ENCODE measurements at places on chromosomes 11 and 22.

- no peak overlapping the region for H3K27ac ChIP-seq
- no peaks in the 10 kb centered on the region for H3K36me3 ChIP-seq
- DNase-seq, result no peak
These were observed 109.7 kb upstream of the CLPB start for GRCh38 chr11:72543849-72544542.

DNA sequence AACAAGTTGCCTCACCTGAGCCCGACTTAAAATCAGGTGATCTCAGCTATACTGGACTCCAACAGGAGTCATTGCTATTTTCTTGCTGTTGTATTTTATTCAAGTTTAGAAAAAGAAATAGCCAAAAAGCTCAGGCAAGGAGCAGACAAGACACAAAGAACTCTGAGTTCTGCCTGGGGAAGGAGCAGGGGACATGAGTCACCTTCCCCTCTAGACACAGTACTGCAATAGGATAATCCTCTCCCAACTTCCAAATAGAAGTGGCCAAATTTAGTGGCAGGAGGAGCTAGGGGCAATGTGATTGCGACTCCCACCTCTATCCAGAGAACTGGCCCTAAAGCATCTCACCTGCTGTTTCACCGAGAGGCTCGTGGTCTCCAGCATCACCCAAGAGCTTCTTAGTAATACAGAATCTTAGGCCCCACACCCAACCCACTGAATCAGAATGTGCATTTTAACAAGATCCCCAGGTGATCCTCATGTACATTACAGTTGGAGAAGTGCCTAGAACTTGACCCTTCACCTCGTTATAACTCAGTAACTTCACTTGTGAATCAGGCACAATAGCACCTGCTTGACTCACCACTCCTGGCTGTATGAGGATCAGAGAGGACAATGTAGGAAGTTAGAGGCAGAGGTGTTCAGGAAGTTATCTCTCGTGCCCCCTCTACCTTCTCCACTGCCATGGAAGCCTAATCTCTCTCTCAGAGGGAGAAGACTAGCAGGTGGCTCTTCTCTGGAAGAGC lies 56.8 kb upstream of the FBXO3 start:
- H3K4me1 ChIP-seq, result peaks cover 2% of the 10 kb centered on the region
- H3K4me3 ChIP-seq, result no peak overlapping the region
- H3K27ac ChIP-seq, result no peak overlapping the region
- H3K27me3 ChIP-seq, result peaks cover 45% of the 10 kb centered on the region
- H3K36me3 ChIP-seq, result no peaks in the 10 kb centered on the region
- no peak for DNase-seq

GRCh38 chr11:72483412-72484186 lies 49.3 kb upstream of the CLPB start:
- H3K27me3 ChIP-seq, result peaks cover 12% of the 10 kb centered on the region
- no peaks in the 10 kb centered on the region for H3K36me3 ChIP-seq
- DNase-seq, result peak; percentile 69
- H3K4me3 ChIP-seq, result peak overlapping the region; percentile 0
- H3K27ac ChIP-seq, result peak overlapping the region; percentile 31

DNA sequence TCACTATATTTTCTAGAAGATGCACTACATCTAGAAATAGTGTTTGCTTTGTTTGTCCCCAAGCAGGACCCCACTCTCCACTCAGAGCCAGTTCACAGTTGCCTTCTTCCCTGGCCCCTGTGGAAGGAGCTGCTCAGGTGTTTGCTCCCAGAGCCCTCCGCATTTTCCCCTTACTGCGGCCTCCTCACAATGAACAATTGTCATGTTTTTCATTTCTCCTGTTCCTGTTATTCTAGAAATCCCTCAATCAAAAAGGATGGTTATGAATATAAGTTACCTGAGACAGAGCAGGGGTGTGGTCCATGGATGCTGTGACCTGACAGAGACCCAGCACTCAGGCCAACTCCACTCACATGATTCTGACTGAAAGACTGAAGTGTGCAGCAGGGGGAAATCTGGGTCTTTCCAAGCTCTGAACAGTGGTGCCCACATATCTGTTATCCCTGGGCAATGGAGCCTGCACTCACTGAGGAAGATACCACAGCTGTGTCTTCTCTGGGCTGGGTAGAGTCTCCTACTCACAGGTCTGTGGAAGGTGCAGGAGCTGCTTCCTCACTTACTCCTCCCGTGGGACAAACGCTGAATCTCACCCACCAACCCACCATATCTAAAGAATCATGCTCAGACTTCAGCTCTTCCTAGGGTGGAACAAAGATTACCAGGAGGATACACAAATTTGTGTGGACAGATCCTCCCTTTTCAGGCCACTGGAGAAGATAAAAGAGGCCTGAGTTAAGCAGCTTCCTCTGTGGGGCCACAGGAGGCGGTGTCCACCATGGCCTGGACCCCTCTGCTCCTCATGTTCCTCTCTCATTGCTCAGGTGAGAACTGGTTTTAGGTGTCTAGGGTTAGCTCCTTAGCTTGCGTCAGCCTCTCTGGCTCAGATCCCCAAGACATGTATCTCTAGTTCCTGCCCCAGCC lies 87.1 kb upstream of the TOP3B start:
- H3K4me3 ChIP-seq, result no peak overlapping the region
- no peak overlapping the region for H3K27ac ChIP-seq
- H3K4me1 ChIP-seq, result no peaks in the 10 kb centered on the region
- peaks cover 14% of the 10 kb centered on the region for H3K27me3 ChIP-seq

- peaks cover 61% of the 10 kb centered on the region for H3K27me3 ChIP-seq
- peaks cover 12% of the 10 kb centered on the region for H3K4me1 ChIP-seq
- no peak overlapping the region for H3K27ac ChIP-seq
- no peak for DNase-seq
- H3K4me3 ChIP-seq, result no peak overlapping the region
These were observed 6.4 kb downstream of the CLMP start for GRCh38 chr11:123188508-123189165.

DNA sequence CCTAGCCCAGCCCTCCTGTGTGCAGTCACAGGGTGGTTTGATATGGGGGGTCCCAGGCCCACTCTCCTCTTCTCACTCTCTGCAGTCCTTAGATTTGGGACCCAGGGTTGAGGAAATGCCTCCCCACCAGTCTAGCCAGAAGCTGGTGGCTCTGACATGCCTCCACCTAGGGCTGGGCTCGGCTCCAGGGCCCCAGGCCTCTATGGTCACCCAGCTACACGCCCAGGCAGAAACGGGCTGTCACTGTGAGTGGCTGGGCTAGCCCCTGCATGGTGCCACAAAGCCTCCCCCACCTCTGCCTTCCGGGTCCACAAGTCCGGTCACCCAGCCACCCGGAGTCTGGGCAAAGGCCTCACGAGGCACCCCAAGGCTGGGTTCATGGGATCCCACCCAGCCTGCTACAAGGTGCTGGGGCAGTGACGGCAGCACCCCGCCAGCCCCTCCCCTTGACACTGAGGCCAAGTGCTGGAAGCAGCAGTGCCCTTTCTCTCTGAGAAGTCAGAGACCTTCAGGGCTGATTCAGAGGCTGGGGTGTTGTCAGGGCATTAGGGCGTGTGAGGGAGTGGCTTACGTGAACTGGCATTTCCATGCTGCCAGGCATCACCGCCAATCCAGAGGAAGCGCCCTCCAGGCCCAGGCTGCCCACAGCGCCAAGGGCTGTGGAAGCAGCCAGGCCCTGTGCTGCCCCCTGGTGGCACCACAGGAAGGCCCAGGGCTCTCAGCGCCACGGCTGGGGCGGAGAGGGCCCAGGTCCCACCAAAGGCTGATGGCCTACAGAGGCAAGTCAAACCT lies 638 bp upstream of the PITPNM1 start:
- peak overlapping the region; percentile 97 for H3K27ac ChIP-seq
- peaks cover 3% of the 10 kb centered on the region for H3K27me3 ChIP-seq
- peak overlapping the region; percentile 95 for H3K4me3 ChIP-seq
- peaks cover 45% of the 10 kb centered on the region for H3K4me1 ChIP-seq
- DNase-seq, result peak; percentile 96

- H3K27ac ChIP-seq, result peak overlapping the region; percentile 86
- no peaks in the 10 kb centered on the region for H3K27me3 ChIP-seq
- no peak overlapping the region for H3K4me3 ChIP-seq
- DNase-seq, result no peak
- H3K4me1 ChIP-seq, result peaks cover 34% of the 10 kb centered on the region
These were observed 5.4 kb upstream of the MADD start for GRCh38 chr11:47264521-47264920.

GRCh38 chr11:66800720-66801428 lies 42.4 kb upstream of the RCE1 start:
- no peaks in the 10 kb centered on the region for H3K4me1 ChIP-seq
- no peak overlapping the region for H3K27ac ChIP-seq
- no peak for DNase-seq
- H3K36me3 ChIP-seq, result no peaks in the 10 kb centered on the region
- no peaks in the 10 kb centered on the region for H3K27me3 ChIP-seq

Measured in activated CD4-positive, alpha-beta T cell treated with anti-CD3 and anti-CD28 coated beads, Interleukin-2, amount 10 ng/mL, durations not matched to agents 24 days and 14 days (primary cell).